ENCODE measurements at places on chromosomes 2 and 18.
A peak's percentile ranks its signal among the peaks of the same experiment; 100 is the strongest.

GRCh38 chr2:230749111-230749510 lies 36.5 kb downstream of the CAB39 start:
- no peak overlapping the region for H3K27ac ChIP-seq
- H3K4me3 ChIP-seq, result no peak overlapping the region
- H3K4me1 ChIP-seq, result peaks cover 11% of the 10 kb centered on the region
- no peak for DNase-seq

DNA sequence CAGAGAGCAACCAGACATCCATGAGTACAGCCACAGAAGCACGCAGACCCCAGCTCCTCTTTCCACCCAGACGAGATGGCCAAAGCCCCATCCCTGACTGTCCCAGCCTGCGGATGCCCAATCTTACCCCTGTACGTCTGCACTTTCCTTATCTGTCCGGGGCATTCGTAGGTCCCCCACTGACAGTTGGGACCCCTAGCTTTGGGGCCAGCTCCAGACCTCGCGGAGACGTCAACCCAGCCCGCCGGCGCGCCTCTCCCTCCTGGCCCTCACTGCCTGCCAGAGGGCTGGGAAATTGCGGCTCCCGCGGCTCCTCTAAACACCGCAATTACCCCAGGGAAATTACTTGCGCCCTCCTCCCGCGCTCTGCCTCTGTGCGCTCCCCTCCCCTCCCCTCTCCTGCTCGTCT lies 2.3 kb downstream of the ECEL1 start:
- H3K4me3 ChIP-seq, result no peak overlapping the region
- H3K4me1 ChIP-seq, result peaks cover 8% of the 10 kb centered on the region
- H3K36me3 ChIP-seq, result no peaks in the 10 kb centered on the region
- H3K27me3 ChIP-seq, result no peaks in the 10 kb centered on the region

DNA sequence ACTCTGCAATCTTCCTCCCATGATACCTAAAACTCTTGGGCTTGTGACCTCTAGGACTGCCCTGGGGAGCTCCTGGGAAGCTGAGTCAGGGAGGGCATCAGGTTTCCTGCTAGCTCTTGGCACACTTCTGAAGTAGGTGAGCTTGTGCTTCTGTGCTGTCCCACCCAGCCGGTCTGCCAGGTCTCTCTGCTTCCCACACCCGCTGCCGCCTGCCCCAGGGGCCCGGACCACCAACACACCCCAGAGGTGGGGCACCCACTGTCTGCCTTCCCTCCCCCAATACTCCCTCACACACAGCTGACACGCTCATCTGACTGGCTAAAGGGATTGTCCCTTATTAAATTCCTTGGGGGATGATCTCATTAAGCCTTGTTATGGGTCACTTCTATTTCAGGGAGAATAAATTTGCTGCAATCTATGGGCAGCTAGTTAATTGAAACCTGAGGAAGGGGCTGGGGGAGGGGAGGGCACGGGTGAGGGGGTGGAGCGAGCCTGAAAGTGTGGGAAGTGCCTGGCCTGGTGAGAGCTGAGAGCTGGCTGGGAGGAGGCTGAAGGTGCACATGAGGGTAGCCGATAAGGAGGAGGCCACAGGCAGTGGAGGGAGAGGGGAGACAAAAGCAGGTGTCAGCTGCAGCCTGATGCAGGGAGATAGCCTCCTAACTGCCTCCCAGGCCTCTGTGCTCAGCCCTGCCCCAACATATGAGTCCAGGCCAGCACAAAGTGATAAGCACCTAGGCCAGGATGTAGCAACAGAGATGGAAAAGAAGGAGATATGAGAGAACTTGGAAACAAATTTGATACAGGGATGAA lies 48.8 kb downstream of the HAUS1 start:
- DNase-seq, result no peak
- H3K27me3 ChIP-seq, result no peaks in the 10 kb centered on the region
- no peak overlapping the region for H3K4me3 ChIP-seq
- H3K36me3 ChIP-seq, result no peaks in the 10 kb centered on the region
- H3K4me1 ChIP-seq, result peaks cover 60% of the 10 kb centered on the region

GRCh38 chr2:164692114-164692513 lies 70.8 kb upstream of the GRB14 start:
- H3K4me1 ChIP-seq, result no peaks in the 10 kb centered on the region
- no peaks in the 10 kb centered on the region for H3K36me3 ChIP-seq
- no peaks in the 10 kb centered on the region for H3K27me3 ChIP-seq
- no peak for DNase-seq

GRCh38 chr2:105915005-105915558 lies 170.4 kb downstream of the NCK2 start:
- no peak overlapping the region for H3K27ac ChIP-seq
- H3K4me3 ChIP-seq, result no peak overlapping the region
- H3K36me3 ChIP-seq, result no peaks in the 10 kb centered on the region
- peaks cover 7% of the 10 kb centered on the region for H3K4me1 ChIP-seq
- no peak for DNase-seq

- peak overlapping the region; percentile 48 for H3K4me3 ChIP-seq
- H3K27me3 ChIP-seq, result no peaks in the 10 kb centered on the region
- H3K4me1 ChIP-seq, result peaks cover 40% of the 10 kb centered on the region
- H3K27ac ChIP-seq, result peak overlapping the region; percentile 24
Measured at GRCh38 chr2:25339791-25340180, 1.9 kb downstream of the DNMT3A start.

- no peak for DNase-seq
- H3K4me3 ChIP-seq, result no peak overlapping the region
- H3K4me1 ChIP-seq, result peaks cover 5% of the 10 kb centered on the region
- H3K27me3 ChIP-seq, result no peaks in the 10 kb centered on the region
Measured at GRCh38 chr2:171149171-171149938, 11.3 kb downstream of the TLK1 start.

- DNase-seq, result no peak
- no peak overlapping the region for H3K27ac ChIP-seq
- no peaks in the 10 kb centered on the region for H3K36me3 ChIP-seq
- no peak overlapping the region for H3K4me3 ChIP-seq
Measured at GRCh38 chr18:45503990-45504389, 111.3 kb upstream of the SLC14A2 start.
